Activated CD4-positive, alpha-beta T cell treated with anti-CD3 and anti-CD28 coated beads for 36 hours (primary cell): ENCODE measurements at places on chromosomes 5 and 9. TPM values are rescaled to one million over a fixed set of nuclear protein-coding genes. Genes with fewer than 3 reads are reported as not detected.
A peak's percentile ranks its signal among the peaks of the same experiment; 100 is the strongest.

LECT2 gene
- not detected for total RNA-seq

CCL27 gene
- total RNA-seq: not detected

ERMP1 gene
- total RNA-seq: 13.9 TPM

GRCh38 chr5:121913418-121913817 lies 48.4 kb upstream of the SRFBP1 start:
- no peak for DNase-seq

- DNase-seq: no peak
Measured at GRCh38 chr5:157739388-157740228, 3.9 kb upstream of the LSM11 start.

DNA sequence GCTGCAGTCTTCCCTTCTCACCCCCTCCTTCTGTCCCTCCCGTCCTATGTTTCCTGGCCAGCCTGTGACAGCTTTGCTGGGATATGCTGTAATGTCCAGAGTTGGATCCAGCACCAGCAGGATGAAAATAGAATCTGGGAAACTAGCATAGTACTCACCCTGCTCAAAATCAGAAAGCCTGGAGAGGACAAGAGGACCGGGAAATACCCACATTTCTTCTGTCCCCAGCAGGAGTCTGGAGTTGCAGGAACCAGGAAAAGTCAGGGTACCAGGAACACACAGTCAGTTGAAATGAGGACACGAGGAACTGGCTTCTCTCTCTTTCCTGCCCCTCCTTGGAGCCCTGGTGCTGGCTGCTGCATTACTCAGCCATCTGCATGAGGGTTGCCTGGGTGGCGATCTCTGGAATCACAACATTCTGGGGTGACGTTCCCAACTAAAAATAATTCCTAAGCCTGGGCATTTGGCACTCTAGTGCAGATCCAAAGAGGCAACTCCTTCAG lies 59.6 kb upstream of the NFIL3 start:
- no peak for DNase-seq

DNA sequence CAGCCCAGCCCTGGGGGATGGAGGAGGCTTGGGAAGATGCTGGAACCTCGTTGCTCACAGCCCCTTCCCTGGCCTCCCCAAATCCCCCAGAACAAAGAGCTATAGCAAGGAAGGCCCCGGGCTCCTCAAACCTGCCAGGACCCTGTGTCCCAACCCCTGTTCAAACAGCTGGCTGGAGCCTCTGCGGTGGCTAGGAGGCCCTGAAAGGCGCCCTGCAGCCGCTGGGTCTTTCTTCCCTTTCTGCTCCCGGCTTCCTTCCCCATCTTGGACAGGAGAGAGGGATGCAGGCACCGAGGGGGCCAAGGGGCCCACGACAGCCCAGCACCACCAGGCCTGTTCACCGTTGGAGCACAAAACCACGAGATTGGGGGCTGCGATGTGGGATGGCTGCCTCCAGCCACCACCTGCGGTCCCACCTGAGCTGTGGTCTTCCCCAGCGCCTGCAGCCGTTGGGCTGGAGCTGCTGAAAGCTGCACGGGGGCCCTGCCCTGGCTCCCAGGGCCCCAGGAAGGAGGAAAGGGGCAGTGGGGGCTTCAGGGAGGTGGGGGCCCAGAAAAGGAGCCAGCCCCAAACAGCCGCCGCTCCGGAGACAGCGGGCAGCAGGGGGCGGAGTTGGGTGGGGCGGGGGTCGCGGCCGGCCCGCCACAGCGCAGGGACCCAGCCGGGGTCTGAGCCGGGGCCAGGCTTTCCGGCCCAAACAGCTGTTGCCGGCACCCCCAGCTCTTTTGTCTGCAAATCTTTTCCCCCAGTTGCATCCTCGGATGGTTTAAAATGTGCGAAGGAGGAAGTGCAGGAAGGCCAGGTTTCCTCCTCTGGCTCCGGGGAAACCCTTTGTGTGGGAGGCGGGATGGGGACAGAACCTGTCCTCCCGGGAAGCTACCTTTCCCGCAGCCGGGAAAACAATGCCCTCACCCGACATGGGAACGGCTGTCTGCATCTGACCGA lies 16.1 kb downstream of the NOTCH1 start:
- no peak for DNase-seq

DNA sequence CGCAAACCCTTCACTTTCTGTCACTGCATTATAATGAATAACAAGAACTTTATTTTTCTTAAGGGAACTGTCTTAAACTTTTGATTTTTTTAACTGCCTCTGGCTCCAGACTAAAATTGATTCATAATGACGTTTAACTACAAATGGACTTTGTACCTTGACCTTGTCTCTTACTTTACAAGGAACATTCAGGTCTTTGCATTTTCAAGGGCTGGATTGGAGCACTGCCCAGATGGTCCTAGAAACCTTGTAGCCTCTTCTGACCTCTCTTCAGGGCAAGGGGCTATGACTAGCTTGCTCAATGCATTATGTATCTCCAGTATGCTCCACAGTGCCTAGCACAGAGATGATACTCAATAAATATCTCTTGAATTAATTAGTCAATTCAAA lies 612.6 kb upstream of the CLINT1 start:
- DNase-seq: no peak

DNA sequence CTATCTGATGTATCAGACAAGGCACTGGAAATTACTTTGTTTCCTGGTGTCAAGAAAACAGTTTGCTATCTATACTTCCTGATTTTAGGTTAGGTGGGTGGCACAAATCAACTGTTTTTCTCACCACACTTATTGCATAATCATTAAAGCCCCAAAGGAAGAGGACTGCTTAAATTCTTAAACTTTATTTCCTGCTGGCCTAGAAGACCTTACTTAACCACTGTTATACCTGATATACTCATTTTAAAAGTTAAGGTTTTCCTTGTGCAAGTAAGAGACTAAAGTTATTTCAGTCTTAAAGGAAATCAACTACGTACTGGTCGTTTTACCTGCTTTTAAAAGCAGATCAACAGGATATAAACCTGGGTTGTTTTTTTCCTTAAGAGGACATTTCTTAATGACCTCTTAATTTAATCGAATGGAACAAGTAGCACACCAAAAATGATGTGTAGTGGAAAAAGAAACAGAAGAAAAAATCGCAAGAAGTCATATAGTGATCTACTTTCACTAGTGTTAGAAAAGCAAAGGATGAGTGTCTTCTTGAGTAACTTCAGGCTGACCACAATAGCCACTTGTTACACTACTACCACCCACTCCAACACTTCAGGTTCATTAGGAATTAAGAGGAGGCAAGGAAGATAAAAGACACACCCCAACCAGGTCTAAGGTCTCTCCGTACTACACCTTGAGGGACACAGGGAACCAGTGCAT lies 974 bp downstream of the CLINT1 start:
- DNase-seq: no peak

DNA sequence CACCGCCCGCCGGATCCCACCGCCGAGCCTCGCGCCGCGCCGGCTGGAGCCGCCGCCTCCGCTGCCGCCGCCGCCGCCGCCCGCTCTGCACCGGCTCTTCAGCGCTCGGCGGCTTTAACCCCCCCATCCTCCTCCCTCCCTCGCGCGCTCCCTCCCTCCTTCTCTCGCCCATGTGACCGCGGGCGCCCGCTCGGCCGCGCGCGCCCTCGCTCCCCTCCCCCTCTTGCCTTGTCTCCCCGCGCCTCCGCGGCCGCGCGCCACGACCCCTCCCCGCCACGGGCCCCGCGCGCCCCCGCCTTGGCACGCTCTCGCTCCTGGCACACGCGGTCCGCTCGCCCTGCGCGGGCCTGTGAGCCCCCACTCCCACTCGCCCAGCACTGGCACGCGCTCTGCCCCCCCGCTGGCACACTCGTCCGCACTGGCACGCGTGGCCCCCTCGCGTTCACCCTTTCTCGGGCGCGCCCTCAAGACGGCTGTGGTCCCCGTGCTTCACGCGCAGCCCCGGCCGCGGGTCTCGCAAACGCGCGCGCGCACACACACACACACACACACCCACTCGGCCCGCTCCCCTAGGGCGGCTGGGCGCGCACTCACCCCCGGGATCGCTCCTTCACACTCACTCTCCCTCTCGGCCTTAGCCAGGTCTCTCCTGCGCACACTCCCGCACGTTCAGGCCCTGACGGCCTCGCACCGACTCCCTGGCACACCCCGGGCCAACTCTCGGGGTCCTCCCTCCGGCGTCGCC lies at the start of gene CNTFR:
Gene CNTFR (minus strand): TSS at position 89 of the 745 bp plus-strand sequence. CDS start 20,743 bp downstream, outside the sequence.
- peak; percentile 55 for DNase-seq

- DNase-seq: no peak
Measured at GRCh38 chr9:113756476-113757192, 119.5 kb upstream of the ZNF618 start.

DNA sequence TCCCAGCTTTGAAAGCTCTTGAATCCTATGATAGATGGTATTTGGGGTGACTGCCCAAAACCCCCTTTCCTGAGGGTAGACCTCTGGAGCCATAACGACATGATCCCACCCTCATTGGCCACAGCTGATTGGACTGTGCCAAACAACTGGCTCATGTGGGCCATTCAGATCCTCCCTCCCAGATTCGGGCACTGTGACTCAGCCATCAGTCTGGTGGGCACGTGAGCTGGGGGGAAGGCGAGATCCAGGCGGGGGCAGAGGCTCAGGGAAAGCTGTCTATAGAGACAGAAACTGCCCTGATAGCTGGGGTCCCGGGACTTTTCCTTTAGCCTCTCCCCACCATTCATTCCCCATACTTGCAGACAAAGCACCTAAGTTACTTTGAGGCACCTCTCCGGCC lies 15.1 kb upstream of the NCS1 start:
- no peak for DNase-seq

GRCh38 chr9:117750401-117750800 lies 46.2 kb downstream of the TLR4 start:
- no peak for DNase-seq

GRCh38 chr9:107732781-107733522 lies 243.4 kb upstream of the KLF4 start:
- no peak for DNase-seq
